ENCODE measurements at places on chromosomes 7 and 10.

- DNase-seq: no peak
Observed at GRCh38 chr7:30241767-30242166, 42.6 kb upstream of the ZNRF2 start.

GRCh38 chr7:117001283-117001682 lies 48.0 kb downstream of the ST7 start:
- DNase-seq: no peak

DNA sequence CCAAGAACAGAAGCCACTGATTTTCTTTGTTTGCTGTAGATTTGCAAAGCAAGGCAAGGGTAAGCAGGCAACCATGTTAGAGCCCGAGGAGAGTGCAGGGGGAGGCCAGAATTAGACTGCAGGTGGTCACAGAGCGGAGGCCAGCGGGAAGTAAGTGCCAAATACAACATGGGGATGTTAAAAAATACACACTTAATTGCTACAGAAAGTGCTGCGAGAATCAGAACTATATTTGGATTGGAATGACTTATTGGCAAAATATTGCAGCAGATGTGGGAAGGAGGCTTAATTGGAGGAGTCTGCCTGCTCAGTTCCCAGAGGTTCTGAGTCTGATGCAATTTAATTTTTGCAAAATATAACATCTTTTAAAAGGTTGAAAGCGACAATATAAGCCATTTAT lies 49.7 kb upstream of the ADCY1 start:
- DNase-seq: no peak

- DNase-seq: no peak
Observed at GRCh38 chr7:155373359-155374273, 75.9 kb downstream of the INSIG1 start.

- no peak for DNase-seq
Observed at GRCh38 chr10:103947799-103948516, 19.0 kb upstream of the SLK start.

- no peak for DNase-seq
Observed at GRCh38 chr10:31030800-31031199, 865 bp downstream of the ZNF438 start.

GRCh38 chr10:126979311-126979710 lies 74.1 kb downstream of the DOCK1 start:
- no peak for DNase-seq

DNA sequence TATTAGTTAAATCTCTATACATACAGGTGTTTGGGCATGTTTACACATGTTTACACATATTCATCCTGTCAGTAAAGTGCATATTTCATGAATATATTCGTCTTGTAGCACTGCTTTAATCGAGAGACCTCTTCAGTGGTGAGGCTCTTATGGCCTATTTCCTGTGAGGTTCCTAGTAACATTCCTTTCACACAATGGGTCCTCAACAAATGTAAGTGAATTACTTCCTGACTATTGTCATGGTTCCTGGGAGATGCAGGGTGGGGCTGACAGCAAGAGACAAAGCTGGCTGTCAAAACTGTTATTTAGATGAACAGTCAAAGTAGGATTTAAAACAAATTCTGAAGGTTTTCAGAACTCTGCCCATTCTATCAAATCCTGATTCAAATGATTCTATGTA lies 12.4 kb upstream of the SEMA3A start:
- no peak for DNase-seq

GRCh38 chr10:14585287-14586193 lies 189.2 kb downstream of the FAM107B start:
- DNase-seq: no peak

- DNase-seq: peak; percentile 74
Observed at GRCh38 chr7:44287488-44288380, 37.7 kb downstream of the CAMK2B start.

GRCh38 chr10:49798275-49798674 lies 36.2 kb upstream of the OGDHL start:
- no peak for DNase-seq

DNA sequence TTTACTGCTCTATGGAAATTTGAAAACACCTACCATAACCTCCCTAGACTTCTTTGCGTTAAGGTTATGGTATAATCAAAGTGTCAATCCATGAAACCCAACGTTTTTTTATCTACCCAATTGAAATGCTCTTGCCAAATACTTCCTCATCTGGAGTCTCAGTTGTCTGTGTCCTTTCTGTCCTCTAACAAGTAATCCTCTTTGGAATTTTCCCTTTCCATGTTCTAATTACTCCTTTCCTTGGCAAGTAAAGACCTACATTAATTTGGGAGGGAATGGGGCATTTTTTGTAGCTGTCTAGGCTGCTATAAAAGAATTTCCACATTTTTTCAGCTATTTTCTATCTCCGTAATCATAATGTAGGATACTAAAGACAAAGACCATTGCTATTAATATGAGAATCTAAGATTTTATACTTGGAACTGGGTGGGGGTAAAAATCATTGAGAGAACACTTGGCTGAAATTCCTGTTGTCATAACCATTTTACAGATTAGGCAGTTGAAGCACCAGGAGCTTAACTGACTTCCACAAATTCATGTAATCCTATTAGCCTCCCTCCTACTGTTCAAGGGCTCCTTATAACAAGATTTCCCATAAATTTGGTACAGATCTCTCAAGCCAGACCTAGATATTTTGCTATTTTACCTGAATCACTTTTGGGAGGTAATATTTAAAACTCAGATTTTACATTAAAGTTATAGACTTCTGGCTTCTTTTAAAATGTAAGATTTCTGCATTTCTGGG lies 1307.6 kb downstream of the XPNPEP1 start:
- DNase-seq: no peak

DNA sequence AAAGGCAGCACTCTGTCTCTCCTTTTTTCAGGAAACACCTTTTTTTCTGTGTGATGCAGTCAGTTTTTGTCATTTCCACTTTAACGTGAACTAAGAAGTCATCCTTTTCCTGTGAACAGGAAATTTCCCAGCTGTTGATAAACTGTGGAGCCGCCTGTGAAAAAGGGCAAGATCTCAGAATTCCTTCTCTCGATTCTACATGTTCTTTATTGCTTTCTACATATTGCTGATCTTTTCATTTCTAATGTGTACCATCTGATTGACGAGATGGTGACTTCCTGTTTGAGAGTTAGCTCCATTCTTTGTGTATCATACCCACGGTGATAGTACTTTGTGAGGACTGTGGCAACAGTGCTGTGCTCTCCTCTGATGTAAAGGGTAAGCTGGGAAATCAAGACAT lies 50.4 kb downstream of the ADD3 start:
- no peak for DNase-seq

DNA sequence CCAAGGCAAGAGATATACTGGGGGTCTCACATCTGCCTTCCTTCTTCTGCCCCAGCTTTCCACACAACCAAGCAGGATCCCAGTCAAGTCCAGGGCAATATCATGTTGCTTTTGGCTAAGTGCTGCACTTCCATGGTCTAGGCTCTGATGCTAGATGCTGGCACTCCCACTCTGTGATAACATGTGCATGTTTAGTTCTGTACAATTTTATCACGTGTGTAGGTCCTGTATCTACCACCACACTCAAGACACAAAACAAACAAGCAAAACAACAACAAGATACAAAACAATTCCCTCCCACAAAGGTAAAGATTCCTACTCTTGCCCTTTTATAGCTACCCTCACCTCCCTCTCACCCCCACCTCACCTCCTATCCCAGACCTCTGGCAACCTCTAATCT lies 105.6 kb upstream of the HABP2 start:
- DNase-seq: no peak

- no peak for DNase-seq
Observed at GRCh38 chr7:30321882-30322192, 37.4 kb downstream of the ZNRF2 start.

Data from lower leg skin (tissue), 4 donors.